NT2/D1 (cell line): ENCODE measurements at places on chromosomes 4 and X.

GRCh38 chr4:56958111-56958517 lies 19.3 kb downstream of the NOA1 start:
- DNase-seq = no peak

GRCh38 chr4:164438321-164438720 lies 315.6 kb upstream of the SMIM31 start:
- DNase-seq = no peak

- DNase-seq = no peak
These were observed 13.1 kb upstream of the GPM6B start for GRCh38 chrX:13829983-13830382.

- DNase-seq = no peak
These were observed 100.0 kb downstream of the DCAF12L2 start for GRCh38 chrX:126065901-126066660.

DNA sequence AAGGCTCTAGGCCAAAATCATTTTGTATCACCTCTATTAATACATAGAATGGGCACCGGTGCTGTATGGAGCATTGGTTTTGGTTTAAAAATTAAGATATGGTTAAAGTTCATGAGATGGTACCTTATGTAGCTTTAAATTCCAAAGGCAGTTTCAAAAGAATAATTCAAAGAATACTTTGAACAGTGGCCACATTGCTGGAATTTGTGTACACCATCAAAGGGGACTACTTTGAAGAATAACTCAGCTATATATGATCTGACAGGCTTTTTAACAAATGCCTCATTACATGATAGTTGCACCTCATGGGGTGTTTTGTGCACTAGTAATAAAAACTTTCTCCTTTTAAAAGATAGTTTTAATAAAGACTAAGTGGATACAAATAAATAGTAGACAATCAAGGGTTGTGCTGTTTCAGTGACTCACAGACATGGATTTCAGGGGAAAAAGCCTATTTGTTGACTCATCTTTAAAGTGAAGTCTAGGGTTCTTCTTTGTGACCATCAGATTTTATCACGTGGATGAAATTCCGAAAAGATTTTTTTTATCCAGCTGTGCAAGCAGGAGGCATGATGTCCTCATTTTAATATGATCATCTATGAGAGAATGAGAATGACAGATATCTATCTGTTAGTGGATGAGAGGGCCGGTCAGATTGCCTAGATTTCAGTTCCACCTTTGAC lies 12.8 kb downstream of the MTM1 start:
- no peak for DNase-seq

DNA sequence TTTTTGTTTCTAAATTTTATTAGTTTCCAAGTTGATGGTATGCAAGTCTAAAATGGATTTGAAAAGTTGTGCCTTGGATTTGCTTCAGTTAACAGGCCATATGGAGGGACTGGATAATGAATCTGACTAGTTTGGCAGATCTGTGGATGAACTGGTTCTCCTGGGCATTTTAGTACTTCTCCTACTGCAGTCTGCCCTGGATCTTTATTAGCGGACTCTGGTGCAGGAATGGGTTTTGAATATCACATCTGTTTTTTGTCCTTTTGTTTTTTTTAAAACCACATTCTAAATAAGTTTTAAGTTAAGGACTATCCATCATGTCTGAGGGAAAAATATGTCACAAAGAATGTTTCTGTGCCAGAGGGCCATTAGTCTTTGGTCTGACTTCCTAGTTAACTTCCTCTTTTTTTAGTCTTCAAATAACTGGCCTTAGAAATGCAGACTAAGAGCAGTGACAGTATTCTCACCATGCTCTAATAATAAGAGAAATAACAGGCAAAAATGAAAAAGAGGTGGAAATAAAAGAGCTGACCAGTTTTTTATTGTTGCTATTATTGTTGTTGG lies 13.9 kb upstream of the DCK start:
- no peak for DNase-seq

DNA sequence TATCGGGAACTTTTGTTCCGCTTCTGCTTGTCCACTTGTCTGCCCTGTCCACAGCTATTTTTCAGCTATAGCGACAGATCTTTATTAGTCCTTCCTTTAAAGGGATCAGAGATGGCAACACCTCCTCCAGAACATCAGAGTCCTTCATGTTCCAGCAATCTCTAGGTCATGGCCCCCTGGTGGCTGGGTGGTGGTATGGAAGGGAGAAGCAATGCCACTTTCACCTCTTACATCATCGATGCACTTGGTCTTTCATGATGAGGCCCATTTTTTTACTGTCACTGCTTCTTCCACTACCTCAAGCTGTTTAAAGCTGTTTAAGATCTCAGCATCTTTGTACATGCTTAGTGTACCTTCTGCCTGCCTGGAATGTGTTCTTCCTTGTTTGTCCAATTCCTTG lies 106.7 kb downstream of the ARHGAP6 start:
- DNase-seq = peak; percentile 15

DNA sequence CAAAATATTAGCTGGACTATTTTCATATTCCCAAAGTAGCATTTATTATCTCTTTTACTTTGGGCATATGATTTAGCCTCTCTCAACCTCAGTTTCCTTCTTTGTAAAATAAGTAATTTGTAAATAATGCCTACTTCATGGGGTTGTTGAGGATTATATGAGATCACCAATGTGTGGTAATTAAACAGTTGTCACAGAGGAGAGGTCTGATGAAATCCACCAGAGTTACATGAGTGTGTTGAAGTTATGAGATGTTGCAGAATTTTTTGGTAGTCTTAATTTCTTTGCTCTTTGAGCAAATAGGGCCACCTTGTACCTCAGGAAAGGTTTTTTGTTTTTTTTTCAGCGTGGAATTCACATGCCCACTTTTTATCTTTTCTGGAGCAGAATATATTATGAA lies 1.4 kb downstream of the COX7B start:
- DNase-seq = no peak

- no peak for DNase-seq
These were observed 235.3 kb upstream of the SFRP2 start for GRCh38 chr4:154024097-154024694.

- no peak for DNase-seq
These were observed 95.9 kb upstream of the PTPN13 start for GRCh38 chr4:86497980-86498862.

- no peak for DNase-seq
These were observed 164.7 kb downstream of the PCDH18 start for GRCh38 chr4:137367620-137368019.

GRCh38 chr4:153790962-153791551 lies 2.2 kb upstream of the SFRP2 start:
- no peak for DNase-seq

DNA sequence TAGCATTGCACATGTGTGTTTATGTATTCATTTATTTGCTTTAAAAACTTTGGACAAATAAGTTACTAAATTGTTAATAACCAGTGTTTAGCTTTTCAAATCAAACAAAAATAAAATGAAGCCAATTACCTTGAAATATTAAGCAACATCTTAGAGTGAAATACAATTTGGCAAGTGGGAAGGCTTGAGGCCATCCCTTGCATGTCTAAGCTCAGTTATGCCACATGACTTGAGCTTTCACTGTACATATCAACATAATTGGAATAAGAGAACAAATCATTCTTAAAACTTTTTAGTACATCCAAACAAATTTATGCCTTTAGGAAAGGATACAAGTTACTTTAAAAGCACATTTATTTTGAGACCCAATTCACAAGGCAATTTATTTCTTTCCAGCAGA lies 640.6 kb downstream of the SPRY1 start:
- DNase-seq = no peak

DNA sequence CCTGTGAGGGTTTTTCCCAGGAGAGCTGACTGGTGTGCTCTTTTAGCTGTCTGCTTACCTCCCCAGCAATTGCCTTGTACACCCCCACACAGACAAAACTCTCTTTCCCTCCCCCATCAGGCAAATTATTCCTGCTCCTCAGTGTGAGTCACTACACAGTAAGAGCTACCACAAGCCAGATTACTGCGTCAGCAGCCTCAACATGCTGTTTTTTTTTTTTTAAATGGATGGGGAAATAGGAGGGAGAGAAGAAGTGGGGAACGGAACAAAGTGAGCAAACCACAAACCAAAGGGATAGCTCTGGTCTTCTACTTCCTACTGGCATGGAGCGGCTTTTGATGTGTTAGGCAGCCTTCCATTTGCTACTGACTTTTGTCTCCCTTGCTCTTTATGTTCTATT lies 107.5 kb upstream of the ACSL4 start:
- no peak for DNase-seq

DNA sequence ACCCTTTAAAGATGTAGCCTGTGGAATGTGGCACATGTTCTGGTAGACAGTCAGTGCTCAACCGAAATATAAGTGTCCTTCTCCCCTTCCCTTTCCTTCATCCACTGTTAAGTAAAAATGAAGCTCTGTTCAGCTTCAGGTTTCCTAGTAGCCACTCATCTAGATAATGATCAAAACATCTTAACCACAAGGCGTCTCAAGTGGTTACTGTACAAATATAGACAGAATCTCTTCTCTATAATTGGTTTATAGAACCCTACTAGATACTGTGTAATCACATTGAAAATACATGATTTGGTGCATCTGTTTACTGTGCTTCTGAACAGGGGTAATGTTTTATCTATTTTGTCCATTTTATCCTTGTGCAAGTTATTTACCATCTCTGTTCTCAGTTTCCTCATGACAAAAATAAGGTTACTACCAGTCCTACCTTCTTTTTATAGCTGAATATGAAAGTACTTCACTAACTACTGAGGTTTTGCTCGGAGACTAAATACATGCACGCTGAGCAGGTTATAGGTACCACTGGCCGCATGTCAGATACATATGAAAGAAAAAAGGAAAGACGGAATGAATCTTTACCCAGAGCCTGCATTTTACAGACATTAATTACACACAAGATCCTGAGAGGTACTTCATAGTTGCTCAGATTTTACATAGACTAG lies 20.3 kb upstream of the SLC25A4 start:
- no peak for DNase-seq

- DNase-seq = no peak
These were observed 261.5 kb upstream of the FTHL17 start for GRCh38 chrX:31333165-31333831.

DNA sequence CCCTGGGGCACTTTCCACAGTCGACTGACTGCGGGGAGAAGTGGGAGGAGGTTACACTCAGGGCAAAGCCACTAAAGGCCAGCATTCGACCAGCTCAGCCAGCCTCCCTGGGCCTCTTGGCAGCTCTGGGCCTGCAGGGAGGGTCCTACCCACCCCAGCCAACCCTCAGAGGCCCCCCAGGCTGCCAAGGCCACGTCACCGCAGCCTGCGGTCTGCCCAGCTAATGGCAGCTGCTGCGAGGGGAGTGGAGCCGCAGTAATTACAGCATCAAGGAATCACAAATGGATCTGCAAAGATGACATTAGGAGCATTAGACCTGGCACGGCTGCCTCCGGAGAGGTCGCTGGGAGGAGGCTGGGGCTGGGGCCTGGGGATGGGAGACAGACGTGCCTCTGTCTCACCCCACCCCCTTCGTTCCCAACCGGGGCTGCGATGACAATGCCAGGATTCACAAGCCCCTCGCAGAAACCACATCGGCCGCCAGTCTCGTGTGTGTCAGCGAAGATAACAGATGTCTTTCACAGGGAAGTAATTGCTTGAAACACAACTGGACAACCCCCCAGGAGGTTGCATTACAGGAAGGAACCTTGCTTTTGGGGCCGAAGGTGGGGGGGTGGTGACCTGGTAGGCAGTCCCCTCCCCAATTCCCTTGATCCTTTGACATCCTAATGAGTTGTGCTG lies 367.6 kb downstream of the BCOR start:
- peak; percentile 47 for DNase-seq

GRCh38 chrX:134502686-134503085 lies 42.7 kb downstream of the HPRT1 start:
- DNase-seq = no peak

GRCh38 chr4:7904952-7905915 lies 34.4 kb downstream of the AFAP1 start:
- no peak for DNase-seq

GRCh38 chr4:6330384-6330767 lies 60.7 kb downstream of the WFS1 start:
- DNase-seq = no peak

DNA sequence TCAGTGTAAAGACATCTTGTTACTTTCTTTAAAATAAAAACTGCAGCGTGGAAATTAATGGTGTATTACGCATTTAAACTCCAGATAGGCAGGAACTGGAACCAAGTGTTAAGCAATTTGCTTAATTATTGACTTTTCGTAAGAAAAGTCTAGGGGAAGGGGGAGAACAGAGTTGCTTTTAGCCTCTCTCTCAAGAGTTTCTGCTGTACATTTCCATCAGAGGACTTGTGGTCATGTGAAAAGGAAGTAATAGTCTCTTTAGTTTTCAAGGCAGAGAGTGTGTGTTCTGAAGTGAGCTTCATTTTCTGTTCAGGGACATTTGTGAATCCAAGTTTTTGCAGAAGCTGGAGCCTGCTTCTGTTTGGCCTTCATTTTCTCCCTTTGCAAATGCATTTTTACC lies 127.2 kb downstream of the UBE2K start:
- no peak for DNase-seq

DNA sequence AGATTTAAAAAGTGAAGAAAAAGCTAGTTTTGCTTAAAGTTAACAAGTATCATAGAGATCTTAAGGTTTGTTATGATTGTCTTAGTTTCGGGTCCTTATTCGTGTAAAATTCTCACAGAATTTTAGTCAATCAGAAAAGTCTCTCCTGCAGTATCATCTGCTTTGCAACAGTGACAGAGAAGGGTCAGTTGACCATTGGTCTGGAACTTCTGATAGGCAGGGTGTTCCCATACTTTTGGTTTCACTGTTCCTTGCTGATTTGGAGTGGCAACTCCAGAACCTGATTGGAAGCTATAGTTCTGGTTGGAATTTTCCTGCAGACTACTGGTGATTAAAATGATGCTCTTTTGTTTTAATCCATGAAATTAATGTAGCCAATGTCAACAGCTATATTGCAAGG lies 1.8 kb downstream of the IL15 start:
- no peak for DNase-seq

GRCh38 chr4:39053983-39054382 lies 8.0 kb upstream of the KLHL5 start:
- no peak for DNase-seq

DNA sequence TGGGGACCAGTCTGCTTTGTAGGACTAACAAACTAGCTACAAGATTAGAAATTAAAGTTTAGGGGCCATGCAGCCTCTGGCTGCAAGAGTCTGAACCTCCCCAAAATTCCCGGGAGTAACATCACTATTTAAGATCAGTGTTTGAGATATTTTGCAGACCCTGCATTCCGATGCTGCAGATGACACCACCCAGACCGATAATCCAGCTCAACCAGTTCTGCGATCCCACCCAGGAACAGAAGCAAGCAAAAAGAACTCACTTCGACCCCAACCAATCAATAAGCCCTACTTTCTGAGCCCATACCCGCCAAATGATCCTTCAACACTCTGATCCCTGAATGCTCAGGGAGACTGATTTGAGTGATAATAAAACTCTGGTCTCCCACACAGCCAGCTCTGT lies 877.8 kb downstream of the FAT4 start:
- no peak for DNase-seq

DNA sequence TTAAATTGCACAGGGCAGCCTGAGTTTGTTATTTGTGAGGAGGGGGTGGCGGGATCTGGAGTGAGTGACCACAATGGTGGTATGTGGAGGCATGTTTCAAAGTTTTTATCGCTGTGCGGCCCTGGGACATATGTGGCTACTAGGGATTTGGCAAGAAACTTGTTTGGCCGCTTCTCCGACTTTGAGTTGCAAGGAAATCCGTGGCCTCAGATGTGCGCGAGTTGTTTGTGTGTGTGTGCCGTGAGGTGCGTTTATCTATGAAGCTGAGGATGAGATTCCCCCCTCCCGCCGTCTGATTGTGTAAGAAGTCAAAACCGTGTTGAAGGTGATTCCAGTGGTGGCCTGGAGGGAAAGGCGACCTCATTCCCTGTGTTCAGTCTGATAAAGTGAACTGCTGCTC lies 1.4 kb downstream of the JADE3 start:
- no peak for DNase-seq

- DNase-seq = no peak
These were observed 62.5 kb downstream of the PAQR3 start for GRCh38 chr4:78876568-78877320.
